ENCODE measurements at places on chromosomes 6 and 20.

DNA sequence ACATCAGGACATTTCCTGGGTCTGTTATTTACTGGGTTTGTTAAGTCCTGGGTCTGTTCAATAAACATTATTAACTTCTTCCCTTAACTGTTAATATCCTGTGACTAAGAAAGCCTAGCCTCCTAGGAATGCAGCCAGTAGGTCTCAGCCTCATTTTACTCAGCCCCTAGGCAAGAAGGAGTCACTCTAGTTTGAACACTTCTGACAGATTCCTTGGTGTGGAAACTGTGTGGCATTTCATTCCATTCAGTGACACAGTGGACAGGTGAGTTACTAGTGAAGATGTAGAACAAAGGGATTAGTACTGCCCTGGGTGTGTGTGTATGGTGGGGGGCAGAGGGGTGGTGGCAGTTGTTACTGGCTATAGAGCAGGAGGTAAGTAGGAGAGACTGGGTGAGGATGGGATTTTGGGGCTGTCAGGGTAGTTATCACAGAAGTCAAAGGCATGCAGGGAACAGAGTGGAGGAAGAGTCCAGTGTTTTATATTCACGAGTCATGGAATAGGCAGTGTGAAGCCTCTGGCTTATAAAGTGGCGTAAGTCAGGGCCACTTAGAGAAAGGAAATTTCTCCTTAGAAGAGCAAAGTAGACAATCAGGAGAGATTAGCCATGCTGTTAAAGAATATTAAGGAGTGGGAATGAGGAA, 28.4 kb downstream of the RNF182 start:
- no peak for DNase-seq

DNA sequence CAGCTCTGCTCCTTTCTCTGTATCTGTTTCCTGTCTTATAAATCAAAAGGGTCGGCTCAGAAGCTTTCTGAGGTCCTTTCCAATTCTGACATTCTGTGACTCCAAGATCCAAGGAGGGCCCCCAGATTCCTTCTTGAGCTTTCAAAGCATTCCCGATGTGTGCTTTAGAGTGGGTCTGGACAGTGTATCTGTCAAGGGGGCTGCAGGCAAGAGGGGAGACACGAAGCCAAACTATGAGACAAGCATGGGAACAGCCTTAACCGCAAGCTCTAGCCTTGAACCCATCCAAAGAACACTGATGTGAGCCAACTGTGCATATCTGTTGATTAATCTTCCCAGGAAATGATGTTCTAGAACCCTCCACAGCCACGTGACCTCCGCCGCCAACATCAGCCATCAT, 73.8 kb downstream of the TSHZ2 start:
- DNase-seq = no peak

DNA sequence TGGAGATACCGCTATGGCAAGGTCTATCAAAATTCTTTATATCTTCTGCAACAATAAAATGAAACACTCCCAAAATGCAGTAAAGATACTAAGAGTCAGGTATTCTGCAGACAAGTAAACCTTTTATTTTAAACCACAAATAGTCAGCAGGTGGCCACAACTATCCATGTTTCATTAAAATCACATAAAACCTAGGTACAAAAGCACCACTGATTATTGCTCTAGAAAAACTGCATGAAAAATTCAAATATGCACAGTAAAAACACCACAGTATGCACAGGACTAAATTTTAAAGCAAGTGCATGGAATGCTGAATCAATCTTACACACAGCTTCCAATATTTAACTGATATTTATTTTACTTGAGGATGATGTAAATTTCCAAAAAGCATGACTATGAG, 33.3 kb downstream of the HMGN3 start:
- no peak for DNase-seq

GRCh38 chr20:1816384-1817381, 78.5 kb upstream of the SIRPA start:
- peak; percentile 81 for DNase-seq

DNA sequence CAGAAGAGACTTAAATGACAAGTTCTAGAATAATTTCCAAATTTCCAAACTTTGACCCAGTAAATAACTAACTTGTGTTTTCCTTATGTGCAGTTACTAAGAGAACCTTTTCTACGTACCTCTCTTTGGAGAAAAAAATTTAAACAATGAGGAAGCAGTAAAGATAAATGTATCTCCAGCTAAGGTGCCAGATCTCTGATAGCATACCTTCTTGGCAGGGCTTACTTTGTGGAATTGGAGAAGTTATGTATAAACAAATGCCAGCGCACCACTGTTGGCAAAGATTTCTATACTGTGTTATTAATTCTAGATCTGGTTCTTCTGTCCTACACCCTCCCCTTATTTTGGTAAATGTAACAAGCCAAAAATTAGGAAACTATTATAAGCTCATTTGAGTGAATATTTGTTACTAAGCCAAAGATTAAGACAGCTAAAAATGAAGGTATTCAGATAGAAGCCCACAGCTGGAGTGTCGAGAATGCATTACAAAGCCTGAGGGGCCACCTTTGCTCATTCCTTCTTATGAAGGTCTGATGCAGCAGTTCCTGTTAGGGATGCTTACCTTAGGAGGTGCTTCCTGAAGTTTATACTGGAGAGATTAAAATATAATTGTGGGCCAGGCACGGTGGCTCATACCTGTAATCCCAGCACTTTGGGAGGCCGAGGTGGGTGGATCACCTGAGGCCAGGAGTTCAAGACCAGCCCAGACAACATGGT, 373.1 kb upstream of the SOX4 start:
- DNase-seq = no peak

GRCh38 chr20:46720776-46721425, 11.5 kb downstream of the SLC2A10 start:
- peak; percentile 84 for DNase-seq

DNA sequence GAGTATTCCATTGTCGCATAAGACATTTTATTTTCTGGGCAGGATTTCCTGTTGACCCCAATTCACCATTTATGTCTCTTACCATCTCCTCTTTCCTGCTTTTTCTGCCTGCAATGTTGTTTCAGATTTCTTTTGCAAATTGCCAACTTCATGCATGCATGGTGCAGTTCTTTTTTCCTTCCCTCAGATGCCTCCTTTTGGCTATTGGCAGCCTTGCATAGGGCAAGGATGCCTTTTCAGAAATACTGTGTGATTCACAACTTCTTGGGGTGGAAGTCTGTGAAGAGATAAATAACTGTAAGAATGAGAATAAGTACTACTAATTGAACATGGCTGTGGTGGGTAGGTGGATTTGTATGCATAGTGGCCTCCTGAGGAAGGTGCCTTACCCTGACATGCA, 116.7 kb downstream of the SOX4 start:
- DNase-seq = no peak

DNA sequence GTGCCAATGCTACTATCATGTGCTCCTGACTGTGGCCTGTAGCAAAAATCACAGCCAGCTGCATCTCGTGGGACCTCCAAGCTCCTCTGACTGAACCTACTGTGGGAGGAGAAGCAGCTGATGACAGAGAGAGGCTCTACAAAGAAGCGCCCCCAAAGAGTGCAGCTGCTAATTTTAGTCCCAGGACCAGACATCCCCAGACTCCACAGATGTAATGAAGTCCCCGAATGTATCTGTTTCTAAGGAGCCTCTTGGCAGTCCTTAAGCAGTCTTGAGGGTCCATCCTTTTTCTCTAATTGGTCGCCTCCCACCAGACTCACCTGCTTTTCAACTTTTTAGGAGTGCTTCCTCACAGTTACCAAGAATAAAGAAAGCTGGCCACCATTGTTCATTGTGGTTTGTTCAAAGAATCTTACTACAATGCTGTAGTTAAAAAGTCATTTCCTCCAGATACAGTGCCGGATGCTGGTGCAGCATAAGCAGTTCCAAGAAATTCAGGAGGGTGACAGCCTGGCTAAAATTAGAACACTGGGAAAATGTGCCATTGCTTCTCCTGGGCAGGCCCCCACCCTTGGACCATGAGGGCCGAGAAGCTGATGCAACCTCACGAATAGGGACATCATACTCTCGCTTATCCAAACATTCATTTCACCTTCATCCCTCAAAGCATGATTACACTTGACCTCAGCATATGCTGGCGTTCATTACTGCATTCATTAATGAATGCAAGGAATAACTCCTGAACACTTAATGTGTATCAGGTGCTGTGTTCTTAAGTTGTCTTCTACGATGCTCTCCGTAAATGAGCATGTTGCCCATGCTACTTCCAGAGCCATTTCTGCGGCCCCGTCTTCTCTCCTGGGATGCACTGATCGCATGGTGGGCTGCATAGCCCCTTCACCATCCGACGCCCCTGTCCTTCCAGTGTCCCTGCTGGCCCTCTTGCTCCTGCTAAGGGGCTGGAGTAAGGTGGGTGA, 66.4 kb downstream of the LY86 start:
- peak; percentile 86 for DNase-seq

DNA sequence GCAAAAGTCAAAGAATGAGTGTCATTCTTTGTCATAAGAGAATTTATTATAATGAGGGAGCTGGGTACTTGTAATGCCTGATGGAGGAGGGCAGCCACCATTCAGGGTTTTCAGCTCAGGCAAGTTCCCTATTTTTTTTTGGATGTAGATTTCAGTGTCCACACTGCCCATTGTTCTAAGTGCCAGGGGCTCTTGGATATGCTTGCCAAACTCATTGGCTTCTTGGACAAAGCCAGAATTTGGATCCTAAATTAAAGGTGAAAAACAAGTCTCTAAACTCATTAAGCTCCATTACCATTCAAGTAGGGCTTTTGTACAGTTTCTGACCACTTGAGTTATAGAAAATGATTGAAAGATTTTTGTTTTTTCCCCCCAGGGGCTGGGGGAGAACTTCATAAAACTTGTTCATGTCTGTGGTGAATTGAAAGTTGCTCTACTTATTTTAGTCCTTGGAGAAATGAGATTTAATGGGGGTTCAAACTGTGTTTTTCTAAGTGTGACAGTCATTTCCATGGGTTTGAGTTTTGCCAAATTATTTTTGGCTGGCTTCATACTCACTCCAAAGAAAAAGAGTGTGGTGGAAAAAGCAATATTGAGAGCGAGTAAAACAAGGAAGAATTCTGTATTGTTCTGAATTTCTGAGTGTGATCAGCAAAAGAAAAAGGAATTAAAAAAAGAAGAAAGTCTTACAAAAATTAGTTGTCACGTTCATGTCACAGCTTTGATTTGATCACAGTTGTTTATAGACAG, 46.0 kb downstream of the TIAM2 start:
- no peak for DNase-seq

DNA sequence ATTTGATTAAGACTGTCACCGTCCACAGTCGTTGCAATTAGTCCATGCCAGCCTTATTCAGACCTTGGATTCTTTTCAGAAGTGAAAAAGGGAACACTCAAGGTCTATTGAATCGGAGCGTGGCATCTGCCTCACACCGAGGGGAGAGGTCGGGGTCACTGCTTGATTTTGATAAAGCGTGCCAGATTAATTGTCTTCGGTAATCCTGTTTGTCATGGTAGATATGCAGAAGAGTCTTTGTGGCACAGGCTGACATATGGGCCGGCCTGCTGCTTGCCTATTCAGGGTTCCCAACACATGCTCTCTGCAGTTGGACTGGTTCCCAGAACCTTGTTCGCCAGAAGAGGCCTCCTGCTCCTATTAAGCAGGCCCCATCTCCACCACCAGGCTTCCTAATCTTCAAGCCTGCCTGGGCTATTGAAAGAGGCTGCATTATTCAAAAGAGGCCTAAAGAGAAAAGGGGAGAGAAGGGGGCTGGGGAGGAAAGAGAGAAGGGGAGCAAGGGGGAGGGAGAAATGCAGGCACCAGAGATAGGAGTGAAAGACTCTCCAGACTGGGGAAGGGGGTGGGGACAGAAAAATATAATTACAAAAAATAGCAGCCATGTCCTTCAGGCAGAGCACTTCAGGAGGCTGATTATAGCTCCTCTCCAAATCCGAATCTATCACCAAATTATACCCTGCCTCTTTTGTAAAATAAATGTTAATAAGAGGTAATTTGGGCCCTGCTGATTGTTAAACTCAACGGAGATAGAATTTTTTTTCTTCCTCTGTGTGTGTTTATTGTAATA, 611.3 kb downstream of the HDGFL1 start:
- DNase-seq = no peak

- DNase-seq = peak; percentile 23
Observed at GRCh38 chr6:43129434-43130194, 41.5 kb upstream of the SRF start.

- DNase-seq = no peak
Observed at GRCh38 chr20:3222635-3223600, 13.6 kb downstream of the ITPA start.

DNA sequence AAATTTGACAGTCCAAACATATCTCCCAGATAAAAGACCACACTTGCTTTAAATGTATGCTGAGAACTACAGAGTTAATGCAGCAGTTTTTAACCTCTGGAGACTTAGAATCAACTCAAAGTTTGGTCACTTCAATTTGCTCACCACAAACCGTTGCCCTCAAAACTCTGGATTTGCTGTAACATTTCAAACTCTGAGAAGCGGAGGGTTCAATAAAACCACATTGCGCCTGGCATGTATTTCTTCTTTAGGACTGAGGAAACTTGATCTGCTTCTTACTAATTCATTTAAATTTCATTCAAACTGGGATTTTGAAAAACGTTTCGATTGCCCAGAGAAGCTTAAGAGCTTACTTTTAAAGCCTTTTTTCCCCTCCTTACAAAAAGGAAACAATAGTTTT, 115.8 kb downstream of the MTFR2 start:
- no peak for DNase-seq

GRCh38 chr6:93013054-93013453, 406.3 kb downstream of the EPHA7 start:
- no peak for DNase-seq
